CD4-positive, alpha-beta T cell treated with Interleukin-1 beta for 1 hour (primary cell): ENCODE measurements at places on chromosomes 12 and 14.

GRCh38 chr14:96844857-96845570, 47.8 kb downstream of the VRK1 start:
- no peak for DNase-seq

DNA sequence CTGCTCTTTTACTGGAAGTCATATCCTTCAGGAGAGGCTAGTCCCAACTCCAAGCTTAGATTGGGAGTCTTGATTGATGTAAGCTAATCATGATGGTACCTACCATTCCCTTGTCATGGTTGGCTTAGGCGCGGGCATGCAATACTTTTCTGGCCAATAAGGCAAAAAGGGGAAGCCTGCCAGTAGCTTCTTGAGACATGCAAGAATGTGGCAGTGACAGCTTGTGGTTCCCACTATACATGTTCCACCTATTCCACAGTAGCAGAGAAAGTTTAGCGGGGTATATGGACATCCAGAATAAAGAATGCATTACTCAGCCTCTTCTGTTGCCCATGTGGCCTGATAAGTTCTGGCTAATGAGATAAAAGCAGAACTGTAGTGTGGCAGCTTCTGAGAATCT, 55.0 kb downstream of the AP5M1 start:
- no peak for DNase-seq

GRCh38 chr12:100706033-100706432, 88.5 kb upstream of the ANO4 start:
- DNase-seq: no peak

GRCh38 chr14:100192250-100192671, 32.8 kb upstream of the DEGS2 start:
- no peak for DNase-seq

- no peak for DNase-seq
Measured at GRCh38 chr12:124564232-124564958, 3.0 kb downstream of the NCOR2 start.

DNA sequence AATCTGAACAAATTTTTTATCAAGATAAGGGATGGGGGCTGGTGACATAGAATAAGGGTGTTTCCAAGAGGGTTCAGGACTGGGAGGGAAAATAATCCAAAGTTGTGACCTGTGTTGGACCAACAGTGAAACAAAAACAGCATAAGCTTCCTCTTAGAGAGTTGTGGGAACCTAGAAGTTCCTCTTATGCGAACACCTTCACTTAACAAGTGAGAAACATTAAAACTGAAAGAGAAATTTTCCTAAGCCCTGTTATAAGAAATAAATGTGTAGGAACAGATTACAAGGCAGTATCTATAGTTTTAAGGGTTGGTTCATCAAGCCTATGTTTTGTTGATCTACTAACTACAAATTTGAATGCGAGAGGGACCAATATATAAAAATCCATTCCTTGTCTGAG, 58.4 kb downstream of the LLPH start:
- no peak for DNase-seq

DNA sequence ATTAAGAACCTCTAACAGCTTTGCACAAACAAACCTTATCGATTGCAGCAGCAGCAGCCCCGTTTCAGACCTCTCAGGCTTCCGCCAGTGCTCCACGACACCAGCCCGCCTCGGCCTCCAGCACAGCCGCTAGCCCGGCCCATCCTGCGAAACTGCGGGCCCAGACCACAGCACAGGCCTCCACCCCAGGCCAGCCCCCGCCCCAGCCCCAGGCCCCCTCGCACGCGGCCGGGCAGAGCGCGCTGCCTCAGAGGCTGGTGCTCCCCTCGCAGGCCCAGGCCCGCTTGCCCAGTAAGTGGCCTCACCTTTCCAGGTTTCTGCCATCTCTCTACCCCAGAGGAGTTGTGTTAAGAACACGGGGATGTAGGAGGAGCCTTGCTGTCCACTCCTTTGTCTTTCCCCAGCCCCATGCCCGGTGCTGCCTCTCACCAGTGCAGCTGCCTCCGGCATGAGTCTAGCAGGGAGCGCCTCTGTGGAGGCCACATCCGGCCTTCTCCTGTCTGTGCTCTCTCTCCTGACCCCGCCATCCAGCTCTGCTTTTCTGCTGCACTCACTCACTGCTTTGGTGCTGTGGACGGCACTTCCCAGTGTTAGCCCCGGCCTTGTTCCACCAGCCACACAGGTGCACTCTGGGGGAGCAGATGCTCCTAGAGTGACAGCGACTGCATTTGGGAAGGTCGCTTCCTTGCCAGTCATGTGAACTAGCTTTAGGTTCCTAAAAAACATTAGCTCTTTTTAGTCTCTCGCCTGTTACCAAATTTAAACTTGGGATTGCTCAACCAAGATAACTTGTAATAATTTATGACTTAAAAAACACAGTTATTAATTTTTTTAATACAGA, 71.5 kb downstream of the EP400 start:
- DNase-seq: no peak

DNA sequence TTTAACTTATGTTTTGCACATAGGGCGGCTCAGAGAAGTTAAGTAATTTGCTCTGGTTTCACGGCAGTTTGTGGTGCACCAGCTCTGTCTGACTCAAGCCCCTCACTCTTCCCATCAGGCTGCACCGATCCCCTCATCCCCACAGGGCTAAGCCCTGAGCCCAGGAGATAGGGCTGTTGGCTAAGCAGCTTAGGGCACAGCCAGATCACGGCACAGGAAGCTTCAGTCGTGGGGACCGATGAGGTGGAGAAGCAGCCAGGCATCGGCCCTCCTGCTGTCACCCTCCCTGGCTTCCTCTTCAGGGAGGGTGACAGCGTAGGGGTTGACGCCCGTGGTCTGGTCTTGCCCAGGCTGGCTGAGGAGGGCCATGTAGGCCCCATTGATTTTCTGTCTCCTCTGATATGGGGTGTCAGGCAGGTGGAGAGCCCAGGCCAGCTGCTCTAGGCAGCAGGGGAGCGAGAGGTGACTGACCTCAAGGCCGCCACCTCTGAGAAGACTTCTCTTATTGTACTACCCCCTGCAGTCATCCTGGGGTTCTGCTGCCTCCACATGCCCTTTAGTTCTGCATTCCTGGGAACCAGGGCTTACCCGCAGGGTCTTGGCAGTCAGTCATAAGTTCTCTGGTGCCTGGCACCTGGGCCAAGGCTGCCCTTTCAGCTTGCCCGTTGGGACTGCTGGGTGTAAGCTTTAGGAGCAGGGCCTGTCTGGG, 166.4 kb downstream of the TSPAN9 start:
- DNase-seq: no peak

- DNase-seq: no peak
Measured at GRCh38 chr12:94123127-94123526, 25.2 kb upstream of the PLXNC1 start.

GRCh38 chr12:90618586-90618985, 336.4 kb downstream of the CCER1 start:
- no peak for DNase-seq

GRCh38 chr12:120358412-120359100, 10.4 kb downstream of the MSI1 start:
- no peak for DNase-seq

DNA sequence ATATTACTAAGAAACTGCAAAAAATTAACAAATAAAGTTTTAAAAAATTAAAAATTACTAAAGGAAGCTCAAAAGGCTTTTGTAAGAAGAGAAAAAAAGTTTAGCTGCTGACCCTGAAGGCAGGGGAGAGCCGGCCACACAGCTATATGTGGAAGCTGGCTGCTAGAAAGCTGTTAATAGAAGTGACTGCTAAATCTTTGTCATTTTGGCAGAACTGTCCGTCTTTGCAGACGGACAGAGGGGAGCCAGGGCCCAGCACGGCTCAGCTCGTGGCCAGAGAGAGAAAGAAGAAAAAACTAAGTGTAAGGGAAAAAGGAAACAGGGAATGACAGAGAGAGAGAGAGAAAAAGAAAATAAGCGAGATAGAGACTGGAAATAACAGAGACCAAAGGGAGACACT, 27.9 kb downstream of the PRMT8 start:
- no peak for DNase-seq

DNA sequence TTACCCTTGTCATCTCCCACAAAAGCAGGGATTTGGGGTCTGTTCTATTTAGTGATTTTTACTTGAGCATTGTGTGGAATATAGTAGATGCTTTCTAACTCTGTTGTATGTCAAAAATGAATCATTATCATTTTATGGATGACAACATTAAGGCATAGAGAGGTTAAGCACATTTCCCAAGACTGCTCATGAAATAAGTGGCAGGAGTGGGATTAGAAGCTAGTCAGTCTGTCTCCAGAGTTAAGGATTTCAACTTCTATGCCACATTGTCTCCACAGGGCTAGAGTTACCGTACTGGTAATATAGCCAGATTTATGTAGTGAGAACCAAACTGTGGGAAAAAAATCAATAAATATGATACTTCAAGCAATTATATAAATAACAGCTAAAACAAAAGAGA, 170.6 kb upstream of the DCN start:
- no peak for DNase-seq

DNA sequence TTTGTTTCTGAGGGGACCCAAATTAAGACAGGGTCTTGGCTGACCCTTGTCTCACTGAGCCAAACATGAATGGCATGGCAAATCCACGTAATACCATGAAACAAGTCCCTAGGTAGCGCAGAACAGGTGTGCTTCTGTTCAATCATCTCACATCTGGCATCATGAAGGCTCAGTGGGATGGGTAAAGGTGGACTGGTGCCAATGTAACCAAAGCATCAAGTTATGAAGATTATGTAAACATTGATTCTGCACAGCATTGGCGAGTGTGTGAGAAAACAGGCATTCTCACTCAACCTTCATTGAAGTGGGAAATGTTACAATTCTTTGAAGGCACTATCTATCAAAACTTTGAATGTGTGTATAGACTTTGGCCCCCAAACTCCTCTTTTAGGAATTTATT, 41.9 kb downstream of the PTGER2 start:
- no peak for DNase-seq

DNA sequence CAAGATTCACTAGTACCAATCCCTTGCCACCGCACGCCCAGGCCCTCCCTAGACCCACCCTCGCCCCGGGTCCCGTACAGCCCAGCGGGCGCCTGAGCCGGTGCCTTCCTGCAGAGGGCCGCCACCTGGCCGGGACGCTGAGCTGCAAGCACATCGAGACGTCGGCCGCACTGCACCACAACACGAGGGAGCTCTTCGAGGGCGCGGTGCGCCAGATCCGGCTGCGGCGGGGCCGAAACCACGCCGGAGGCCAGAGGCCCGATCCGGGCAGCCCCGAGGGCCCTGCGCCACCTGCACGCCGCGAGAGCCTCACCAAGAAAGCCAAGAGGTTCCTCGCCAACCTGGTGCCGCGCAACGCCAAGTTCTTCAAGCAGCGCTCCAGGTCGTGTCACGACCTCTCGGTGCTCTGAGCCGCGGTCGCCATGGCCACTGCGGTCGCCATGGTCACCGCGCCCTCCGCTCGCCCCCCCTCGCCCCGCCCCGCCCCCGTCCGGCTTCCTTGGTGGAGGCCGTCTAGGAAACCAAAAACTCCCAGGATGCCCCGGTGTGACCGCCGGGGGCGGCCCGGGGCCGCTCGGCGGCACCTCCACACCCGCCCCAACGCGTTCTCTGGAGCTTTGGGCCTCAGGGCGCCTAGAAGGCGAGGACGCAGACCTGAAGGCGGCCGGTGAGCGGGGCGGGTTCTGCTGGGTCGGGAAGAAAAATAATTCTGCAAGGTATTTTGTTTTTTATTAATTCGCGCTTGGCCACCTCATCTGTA, 3.7 kb downstream of the REM2 start:
- peak; percentile 85 for DNase-seq

GRCh38 chr14:63853831-63854293, 1.1 kb downstream of the SYNE2 start:
- peak; percentile 55 for DNase-seq

GRCh38 chr14:93114713-93115068, 1.0 kb downstream of the ITPK1 start:
- no peak for DNase-seq

DNA sequence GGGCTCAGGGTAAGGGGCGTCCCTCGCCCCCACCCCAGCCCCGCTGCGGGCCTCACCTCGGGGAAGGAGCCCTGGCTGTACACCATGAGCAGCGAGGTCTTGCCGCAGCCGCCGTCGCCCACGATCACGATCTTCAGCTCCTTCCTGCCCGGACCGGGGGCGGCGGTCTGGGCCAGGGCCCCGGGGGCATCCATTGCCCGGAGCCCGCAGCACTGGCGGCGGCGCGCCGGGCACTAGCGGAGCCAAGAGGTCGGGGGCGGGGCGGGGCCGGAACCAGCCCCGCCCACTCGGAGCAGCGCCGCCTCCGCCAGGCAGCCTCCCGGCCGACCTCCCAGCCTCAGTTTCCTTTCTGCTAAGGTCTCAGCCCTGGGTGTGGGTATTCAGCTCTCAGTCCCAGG, at the start of gene RHOF:
Gene RHOF (minus strand): TSS at position 249 of the 398 bp plus-strand sequence. CDS start 55 bp downstream, at position 194.
- no peak for DNase-seq

DNA sequence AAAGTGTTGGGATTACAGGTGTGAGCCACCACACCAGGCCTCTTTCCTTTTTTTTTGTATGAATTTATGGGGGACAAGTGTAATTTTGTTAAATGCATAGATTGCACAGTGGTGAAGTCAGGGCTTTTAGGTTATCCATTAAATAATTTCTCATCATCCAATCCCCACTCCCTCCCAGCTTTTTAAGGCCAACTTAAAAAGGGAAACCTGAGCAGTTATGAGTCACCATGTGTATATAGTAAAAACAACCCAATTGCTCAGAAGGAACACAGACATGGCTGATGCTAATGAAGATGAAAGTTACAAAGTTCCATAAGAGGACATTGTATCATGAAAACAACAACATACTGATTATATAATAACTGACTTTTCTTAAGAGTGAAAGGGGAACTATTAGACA, 25.6 kb upstream of the ARID2 start:
- DNase-seq: no peak
